GM12878 (cell line): ENCODE measurements at places on chromosomes 5 and 9.

DNA sequence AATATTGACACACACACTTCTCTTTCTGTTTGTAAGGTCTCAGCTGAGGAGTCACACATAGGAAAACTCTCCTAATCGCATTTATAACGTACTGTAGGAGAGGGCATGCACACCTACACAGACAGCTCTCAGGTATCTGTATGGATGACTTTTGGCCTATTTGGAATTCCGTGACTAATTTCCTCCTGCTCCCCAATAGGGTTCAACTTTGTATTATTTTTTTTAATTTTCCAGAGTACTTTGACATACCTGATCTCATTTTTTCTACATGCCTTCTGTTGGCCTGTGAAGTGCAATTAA is 195.9 kb downstream of the ARHGAP26 start:
- DNase-seq, result no peak

- no peak for DNase-seq
Observed at GRCh38 chr5:132335402-132335801, 34.1 kb upstream of the SLC22A5 start.

- DNase-seq, result no peak
Observed at GRCh38 chr9:20312732-20313131, 309.6 kb downstream of the MLLT3 start.

DNA sequence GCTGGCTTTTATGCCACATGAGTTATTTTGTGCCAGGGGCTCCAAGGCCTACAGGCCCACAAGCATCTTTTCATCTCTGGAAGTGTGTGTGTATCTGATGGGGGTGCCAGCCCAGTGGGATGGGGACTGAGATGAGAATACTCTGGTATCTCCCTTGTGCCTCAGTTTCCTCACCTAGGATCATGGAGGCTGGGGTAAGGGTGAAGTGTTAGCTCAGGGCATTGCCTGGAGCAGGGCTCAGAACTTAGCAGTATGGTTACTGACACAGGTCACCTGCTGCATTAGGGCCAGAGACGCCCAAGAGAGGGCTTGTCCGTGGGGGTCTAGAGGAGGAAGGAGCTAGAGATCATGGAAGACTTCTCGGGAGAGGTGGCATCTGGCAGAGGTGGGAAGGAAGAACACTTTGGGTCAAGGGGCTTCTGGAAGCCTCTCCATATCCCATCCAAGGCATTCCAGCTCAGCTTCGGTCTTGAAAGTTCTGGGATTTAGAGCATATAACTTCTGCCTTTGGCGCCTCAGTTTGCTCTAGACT is 742 bp upstream of the WNK2 start:
- no peak for DNase-seq

DNA sequence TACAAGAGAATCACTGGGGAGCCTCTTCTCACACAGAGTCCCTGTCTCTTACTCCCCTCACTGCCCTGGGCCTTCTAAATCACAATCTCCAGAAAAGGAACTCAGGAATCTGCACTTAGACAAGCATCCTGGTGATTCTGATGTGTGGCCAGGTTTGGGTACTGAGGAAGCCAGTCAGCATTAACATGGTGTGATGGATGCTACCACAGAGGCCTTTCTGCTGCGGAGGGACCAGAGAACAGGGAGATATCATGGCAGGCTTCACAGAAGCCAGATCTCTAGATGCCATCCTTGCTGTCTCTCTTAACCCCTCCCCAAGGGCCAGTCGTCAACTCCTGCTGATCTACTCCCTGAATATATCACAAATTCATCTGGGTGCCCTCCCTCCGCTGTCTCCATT is 1.6 kb downstream of the ANKS6 start:
- no peak for DNase-seq

GRCh38 chr5:126126574-126126973 is 296.6 kb upstream of the GRAMD2B start:
- no peak for DNase-seq

GRCh38 chr5:65050826-65051498 is 282.2 kb downstream of the CWC27 start:
- DNase-seq, result no peak

GRCh38 chr9:123924727-123925126 is 5.2 kb downstream of the DENND1A start:
- DNase-seq, result no peak

DNA sequence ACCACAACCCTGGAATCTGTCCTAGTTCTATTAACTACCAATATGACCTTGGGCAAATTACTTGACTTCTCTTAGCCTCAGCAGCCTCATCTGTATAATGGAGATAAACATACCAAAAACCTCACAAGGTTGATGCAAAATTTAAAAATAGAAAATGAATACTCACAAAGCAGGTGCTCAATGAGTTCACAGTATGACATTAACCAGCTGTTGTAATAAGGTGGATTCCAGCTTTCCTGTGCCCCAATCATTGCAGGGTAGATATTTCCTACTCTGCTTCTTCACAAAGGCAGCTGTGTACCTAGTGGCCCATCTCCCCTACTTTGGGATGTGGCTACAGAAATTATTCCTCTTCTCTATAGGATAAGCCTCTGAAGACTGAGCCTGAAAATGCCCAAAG is 8.8 kb downstream of the HTR4 start:
- no peak for DNase-seq

DNA sequence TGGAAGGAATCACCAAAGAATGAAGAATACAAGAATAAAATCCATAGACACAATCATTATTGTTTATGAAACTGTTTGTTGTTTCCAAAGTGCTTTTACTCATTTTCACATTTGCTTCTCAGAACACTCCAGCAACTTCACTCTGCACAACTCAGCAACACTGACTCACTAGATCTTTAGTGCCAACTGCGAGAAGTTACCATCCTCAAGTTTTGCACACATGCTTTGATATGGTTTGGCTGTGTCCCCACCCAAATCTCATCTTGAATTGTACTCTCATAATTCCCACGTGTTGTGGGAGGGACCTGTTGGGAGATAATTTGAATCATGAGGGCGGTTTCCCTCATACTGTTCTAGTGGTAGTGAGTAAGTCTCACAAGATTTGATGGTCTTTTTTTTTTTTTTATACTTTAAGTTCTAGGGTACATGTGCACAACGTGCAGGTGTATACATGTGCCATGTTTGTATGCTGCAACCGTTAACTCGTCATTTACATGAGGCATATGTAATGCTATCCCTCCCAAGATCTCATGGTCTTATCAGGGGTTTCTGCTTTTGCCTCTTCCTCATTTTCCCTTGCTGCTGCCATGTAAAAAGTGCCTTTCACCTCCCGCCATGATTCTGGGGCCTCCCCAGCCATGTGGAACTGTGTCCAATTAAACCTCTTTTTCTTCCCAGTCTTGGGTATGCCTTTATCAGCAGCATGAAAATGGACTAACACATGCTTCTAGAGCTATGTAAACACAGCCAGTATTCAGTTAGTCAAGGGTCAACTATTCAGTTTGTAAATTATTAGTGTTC is 36.9 kb downstream of the CLINT1 start:
- no peak for DNase-seq

DNA sequence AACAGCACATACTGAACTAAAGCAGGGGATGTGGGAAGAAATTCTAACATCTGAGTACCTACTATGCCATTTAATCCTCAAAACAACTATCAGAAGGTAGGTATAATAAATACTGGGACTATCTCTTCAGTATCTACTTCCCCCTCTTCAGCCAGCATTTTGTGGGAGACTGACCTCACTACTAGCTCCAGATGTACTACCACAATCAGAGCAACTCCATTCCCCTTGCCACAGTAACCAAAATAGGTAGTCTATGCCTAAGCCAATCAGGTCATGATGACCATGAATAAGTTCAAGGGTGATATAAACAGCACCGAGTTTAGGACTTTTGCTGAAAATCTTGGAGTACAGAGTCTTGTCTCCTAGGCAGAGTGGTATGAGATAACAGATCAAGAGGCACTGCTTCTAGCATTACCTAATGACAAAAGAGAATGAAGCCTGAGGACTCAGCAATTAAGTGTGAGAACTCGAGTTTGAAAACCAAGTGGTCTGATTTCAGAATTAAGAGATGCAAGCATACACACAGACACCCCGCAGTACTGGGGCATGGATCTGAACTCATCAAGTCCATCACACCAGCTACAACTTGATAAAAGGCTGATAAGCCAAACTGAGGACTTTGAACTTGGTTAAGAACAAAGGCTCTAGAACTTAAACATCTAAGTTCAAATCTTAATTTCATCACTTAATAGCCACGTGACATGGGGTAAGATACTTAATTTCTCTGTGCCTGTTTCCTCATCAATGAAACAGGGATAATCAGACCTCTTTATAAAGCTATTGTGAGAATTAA is 9.7 kb downstream of the FNIP1 start:
- no peak for DNase-seq
